ENCODE measurements at places on chromosomes 16 and 17.
A peak's percentile ranks its signal among the peaks of the same experiment; 100 is the strongest.

- DNase-seq = no peak
These were observed 9.4 kb downstream of the CYGB start for GRCh38 chr17:76528156-76528527.

GRCh38 chr16:50198802-50199403, 45.8 kb downstream of the TENT4B start:
- DNase-seq = no peak

DNA sequence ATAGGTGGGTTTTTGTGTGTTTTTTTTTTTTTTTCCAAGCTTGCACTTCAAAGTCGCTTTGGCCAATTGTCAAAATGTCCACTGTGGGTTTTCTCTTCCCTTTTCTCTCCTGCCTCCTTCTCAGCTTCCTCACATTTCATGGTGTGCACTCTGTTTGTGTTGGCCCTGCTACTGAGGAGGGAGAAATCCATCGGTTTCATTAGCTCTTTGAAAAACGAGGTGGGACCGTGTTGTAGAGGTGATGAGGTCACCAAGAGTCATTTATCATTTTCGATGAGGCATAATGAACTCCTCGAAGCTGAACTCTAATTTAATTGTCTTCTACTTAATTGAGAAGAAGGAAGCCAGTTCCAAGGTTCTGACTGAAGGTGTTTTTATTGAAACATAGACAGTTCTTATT, 174.4 kb upstream of the TOX3 start:
- no peak for DNase-seq

GRCh38 chr17:58245428-58246103, 7.2 kb downstream of the LPO start:
- no peak for DNase-seq

DNA sequence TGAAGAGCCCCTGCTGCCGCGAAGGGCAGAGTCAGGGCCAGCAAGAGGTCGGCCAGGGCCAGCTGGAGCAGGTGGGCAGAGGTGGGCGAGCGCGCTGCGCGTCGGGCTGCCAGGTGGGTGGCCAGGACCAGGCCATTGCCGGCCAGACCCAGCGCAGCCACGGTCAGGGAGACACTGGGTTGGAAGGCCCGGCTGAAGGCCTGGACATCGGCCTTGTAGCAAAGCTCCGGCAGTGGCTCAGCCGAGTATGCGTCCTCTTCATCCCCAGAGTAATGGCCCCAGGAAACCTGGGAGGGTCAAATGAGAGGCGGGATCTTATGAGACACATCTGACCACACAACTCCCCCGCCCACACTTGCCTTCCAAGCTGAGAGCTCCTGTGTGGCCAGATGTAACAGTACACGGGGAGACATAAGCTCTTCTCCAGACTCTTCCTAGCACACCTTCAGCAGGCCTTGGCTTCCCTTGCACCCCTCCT, 1.3 kb downstream of the CCR10 start:
- DNase-seq = no peak

DNA sequence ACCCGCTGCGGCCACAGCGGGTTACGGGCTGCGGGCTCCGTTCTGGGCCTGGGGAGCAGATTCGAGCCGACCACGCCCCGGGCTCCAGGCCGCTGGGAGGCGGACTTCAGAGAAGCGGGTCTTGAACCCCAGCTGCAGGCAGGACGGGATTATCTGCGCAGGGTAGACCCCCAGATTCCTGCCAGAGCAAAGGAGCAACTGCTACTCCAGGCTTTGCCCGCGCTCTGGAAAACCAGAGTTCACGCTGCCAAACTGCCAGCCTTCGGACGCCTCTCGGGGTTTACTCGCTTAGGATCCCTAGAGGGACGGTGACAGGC, 301 bp upstream of the ULK2 start:
- DNase-seq = no peak

DNA sequence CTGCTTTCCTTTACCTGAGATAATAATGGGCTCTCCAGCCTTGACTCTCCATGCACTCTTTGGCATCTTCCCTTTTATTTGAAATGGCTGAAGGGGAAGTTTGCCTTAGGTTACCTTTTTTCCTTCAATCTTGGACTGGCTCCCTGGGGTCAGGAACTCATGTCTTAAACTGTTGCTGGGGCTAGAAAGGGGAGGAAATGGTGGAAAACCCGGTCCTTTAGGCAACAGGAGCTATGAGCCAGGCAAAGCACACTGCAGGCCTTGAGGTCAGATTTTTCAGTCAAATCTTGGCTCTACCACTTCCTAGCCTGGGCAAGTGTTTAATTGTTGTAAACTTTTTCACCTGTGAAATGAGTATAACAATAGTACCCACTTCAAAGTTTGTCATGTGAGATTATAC, 30.2 kb downstream of the MINK1 start:
- no peak for DNase-seq

DNA sequence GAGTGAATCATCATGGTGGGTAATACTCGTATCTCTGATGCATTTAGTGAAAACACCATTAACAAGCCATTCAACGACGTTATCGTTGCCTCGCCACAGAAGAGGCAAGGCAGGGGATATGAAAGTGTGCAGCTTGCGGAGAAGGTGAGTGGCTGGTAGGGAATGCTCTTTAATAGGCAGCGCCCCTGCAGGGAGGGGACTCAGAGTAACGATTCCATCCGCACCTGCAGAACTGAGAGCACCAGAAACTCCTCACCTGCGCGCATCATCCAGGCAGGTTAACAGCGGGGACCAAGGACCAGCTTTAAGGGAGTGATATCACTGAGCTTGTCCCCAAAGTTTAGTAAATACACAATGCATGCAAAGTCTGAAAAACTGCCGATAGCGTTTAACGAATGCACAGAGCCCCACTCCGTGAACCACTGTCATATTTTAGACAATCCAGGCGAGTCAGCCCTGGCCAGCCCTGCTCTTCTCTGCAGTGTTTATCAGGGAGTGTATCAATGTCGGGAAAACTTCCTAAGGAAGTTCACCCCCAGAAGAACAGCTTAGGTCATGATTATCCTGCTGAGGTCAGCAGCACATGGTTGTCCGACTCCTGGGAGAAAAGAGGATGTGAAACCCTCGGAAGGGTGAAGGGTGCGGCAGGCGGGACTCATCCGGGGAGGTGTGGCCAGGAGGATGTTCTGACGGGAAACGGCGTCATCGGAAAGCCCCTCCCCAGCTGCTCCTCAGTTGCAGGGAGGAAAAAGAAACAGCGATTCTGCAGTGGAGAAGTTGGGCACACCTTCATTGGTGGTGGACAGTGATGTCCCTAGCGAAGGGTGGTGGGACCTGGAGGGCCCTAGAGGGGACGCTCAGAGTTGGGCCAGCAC, 68.5 kb upstream of the DNAH17 start:
- peak; percentile 71 for DNase-seq

- no peak for DNase-seq
These were observed 79.1 kb upstream of the SEC14L1 start for GRCh38 chr17:77061669-77062068.

Data from stimulated activated CD8-positive, alpha-beta memory T cell treated with anti-CD3 and anti-CD28 coated beads, Interleukin-4, amount 100 ng/mL, for 48 hours (primary cell).